ENCODE measurements at places on chromosomes 5 and 9. TPM values are rescaled to one million over a fixed set of nuclear protein-coding genes. Genes with fewer than 3 reads are reported as not detected.

The PRELID2 gene
- polyA plus RNA-seq: 9.6 TPM

DNA sequence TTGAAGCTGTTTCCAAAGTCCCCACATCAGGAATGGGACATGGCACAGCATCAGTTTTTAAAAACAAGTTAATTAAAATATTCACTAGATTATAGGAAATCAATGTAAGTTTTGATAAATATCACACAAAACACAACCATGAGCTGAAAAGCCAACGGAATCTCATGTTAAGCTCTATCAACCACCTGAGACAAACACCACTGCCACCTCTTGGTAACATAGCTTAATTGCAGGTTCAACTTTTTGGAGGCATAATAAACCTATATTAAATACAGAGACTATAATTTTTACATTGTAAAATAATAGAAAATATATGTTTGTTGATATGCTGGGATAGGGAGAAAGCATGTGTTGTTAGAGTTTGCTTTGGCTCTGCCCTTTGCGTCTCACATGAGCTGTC is 126.1 kb downstream of the SV2C start:
- DNase-seq: no peak

DNA sequence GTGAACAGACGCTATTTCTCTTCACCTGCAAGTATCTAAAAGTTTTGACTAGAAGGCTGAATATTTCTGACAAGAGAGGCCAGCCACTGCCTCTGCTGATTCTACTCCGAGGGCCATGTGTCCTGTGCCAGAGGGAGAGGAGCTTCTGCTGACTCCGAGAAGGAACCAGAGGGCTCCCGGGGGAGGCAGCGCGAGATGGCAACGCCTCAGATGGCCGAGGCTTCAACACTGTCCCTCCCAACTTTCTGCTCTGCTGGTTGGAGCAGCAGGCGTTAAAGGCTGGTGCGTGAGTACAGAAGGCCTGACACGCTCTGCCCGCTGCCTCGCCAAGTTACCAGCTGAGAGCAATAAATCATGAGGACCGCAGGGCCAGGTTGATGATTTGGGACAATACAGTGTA is 178.8 kb downstream of the GAPVD1 start:
- no peak for DNase-seq

- DNase-seq: no peak
Measured at GRCh38 chr9:876425-876824, 34.9 kb downstream of the DMRT1 start.

GRCh38 chr5:97425511-97425910 is 242.5 kb upstream of the RIOK2 start:
- no peak for DNase-seq
